Stimulated activated CD4-positive, alpha-beta T cell treated with anti-CD3 and anti-CD28 coated beads, Interleukin-1b, Interleukin-23, amount 100 ng/mL, for 1 hour (primary cell): ENCODE measurements at places on chromosomes 2 and 18.

DNA sequence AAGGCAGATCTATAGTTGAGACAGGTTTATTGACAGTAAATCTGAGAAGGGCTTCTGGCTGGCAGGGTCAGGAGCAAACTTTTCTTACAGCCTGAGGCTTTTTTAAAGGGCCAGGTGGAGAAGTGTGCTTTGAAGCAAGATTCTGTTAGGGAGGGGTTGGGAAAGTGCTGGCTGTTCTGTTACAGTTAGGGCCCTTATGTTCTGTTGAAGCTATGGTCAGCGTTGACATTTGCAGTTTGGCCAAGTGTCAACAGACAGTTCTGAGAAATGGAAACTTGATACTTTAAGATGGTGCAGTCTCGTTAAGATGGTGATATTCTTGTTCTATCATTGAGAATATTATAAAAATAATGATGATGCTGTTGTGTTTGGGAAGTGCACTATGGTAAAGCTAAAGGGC, 154.2 kb downstream of the RDH14 start:
- DNase-seq: no peak

GRCh38 chr2:125837128-125837527, 818.8 kb upstream of the GYPC start:
- no peak for DNase-seq

GRCh38 chr18:8468921-8469335, 140.3 kb upstream of the RAB12 start:
- DNase-seq: no peak

GRCh38 chr2:232949016-232949415, 64.0 kb downstream of the NGEF start:
- DNase-seq: no peak
